Activated CD4-positive, alpha-beta T cell treated with anti-CD3 and anti-CD28 coated beads, Interleukin-2, Interleukin-4, amounts not matched to agents 100 ng/mL and 50 ng/mL, durations not matched to agents 16 hours and 8 hours (primary cell): ENCODE measurements at places on chromosomes 3 and 15.

DNA sequence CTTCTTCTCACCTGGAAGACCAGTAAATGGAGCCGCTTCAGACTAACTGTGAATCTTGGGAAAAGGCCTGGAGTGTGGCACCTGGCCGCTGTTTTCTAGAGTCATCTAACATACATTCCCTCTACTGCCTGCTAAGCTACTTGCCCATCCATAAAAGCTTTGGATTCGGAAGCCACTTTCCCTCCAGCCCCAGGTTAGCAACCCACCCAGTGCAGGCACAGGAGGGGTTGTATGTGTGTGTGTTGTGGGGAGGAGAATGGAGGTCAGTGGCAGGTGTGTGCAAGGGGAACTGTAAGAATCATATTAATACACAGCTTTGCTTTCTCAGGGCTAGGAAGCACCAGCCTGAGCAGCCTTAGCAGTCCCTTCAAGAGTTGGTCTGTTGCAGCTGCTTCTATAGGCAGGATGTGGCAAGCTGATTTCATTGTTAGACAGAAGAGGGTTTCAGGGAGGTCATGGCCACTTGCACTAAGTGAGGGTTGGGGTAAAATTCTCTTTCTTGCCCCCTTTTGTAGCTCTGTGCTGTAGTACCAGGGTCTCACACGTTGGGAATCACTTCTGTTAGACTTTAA is 8.9 kb downstream of the NSUN3 start:
- DNase-seq = no peak

DNA sequence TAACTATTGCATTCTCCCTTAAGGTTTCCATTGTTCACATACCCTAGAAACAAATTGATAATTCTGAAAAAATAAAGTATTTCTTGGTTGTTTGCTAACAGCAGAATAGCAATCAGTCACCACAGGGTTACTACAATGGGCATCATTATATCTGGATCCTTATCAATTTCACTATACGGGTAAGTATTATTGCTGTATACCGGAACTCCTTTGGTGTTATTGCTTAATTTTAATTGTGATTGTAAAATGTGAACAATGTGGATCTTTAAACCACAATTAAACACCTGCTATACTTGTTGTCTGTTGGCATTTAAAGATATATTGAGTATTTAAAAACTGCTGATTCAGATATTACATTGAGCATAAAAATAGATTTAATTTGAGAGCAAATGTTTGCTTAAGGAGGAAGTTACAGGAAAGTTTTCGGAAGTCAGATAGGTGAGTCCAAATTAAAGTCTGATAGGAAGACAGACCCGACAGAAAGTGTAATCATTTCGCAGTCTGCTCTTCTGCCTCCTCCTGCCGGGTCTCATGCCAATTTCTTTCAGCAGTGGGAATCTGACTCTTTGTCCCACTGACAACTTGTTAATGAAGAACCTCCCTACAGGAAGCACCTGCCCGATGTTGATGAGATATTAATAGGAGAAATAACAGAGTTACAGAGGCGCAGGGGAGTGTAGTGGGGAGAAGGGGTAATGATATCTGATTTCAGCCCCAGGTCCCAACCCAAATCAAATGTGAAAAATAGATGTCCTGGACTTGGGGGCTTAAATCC is 169.7 kb upstream of the TBC1D5 start:
- DNase-seq = no peak

DNA sequence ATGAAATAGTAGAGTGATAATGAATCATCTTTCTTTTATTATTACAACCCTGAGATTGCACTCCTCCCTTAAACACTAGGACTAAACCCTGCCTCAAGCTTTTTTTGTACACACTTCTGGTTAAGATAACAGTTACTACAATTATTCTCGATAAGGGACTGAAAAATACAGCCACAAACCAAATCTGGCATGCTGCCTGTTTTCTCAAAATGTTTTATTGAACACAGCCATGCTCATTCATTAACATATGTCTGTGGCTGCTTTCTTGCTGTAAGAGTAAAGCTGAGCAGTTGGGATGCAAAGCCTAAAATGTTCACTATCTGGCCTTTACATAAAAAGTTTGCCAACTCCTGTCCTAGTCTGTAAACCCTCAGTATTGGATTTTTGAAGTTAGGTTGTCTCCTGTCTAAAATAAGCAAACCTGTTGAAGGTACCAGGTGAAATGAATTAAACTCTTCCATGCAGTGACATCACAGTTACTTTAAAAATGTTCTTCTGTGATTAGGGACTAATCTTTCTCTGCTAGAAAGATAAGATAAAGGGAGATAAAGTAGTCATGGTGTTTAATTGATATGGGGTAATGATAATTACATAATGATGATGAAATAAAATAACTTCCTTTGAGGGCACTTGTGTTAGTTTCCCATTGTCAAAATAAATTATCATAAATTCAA is 218.2 kb downstream of the STXBP5L start:
- DNase-seq = no peak

DNA sequence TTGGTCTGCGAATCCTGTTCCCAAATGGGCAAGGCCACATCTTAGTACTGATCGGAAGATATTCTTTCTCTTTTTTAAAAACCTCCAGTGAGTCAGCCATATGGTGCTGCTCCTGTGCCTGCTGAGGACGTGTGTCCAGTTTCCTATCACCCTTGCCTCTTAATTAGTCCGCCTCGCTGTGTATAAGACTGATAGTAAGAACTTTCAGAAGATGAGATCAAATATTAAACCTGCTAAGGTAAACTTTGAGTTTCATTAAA is 612 bp downstream of the UBA5 start:
- no peak for DNase-seq

GRCh38 chr15:40828447-40829036 is at the start of gene PPP1R14D:
TSS of gene PPP1R14D (minus strand) at chr15:40828708. CDS start at chr15:40828641, 67 bp downstream.
- DNase-seq = no peak

DNA sequence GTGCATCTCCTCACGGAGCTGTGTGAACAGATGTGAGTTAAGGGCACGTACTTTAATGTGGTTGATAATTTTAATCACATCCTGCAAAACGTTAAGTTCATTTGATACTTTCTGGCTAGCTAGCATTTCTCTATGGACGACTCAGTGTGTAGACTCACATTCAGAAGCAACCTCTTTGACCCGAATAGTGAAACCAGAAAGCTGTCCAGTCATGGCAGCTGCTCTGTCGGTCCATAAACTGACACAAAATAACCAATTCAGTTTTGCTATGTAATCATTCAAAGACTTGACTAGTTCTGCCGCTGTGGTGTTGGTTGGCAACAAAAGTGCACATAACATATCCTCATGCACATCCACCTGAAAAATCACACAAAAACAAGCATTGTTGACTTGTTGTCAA is 3.7 kb upstream of the GFM1 start:
- DNase-seq = peak; percentile 17

GRCh38 chr15:39756806-39757522 is 25.7 kb downstream of the FSIP1 start:
- DNase-seq = peak; percentile 60

- DNase-seq = no peak
These were observed 310.3 kb downstream of the CHST2 start for GRCh38 chr3:143429628-143430514.

DNA sequence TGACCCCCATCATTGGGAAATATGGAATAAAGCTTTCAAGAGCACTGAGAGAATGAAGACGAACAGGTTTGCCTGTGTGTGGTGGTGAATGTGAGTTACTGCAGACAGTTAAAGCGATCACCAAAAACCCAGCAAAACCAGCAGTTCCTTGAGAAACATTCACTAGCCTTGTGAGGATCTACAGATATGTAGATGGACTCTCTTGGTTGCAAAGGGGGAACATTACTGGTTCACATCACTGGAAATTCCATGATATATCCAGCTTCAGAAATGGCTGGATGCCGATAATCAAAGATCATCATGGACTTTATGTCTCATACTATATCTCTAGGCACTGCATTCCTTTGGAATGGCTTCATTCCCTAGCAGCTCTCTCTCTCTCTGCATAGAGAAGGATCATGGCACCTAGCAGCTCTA is 10.2 kb upstream of the HERC1 start:
- no peak for DNase-seq

DNA sequence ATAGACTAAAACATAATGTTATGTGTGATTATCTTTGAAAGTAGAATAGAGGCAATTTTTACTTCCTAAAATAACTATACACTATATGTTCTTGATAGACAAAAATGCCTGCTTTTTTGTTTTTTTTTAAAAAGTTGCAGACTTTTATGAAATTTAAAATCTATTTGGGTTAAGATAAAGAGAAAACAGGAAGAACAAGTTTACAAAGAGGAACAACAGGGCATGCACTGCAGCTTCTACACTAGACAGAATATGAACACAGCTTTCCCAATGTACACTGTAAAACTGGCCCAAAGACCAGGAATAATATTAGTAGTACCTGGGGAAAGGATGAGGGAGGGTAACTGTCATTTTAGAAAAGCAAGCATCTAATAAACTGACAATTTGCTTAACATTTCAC is 53.7 kb downstream of the NR1I2 start:
- no peak for DNase-seq

- DNase-seq = no peak
These were observed 28.6 kb upstream of the THRB start for GRCh38 chr3:24523215-24523614.

GRCh38 chr15:77749236-77749997 is 116.7 kb upstream of the LINGO1 start:
- DNase-seq = no peak

- no peak for DNase-seq
These were observed 395.5 kb upstream of the KCNMB2 start for GRCh38 chr3:178140531-178141304.

- no peak for DNase-seq
These were observed 111.9 kb downstream of the ETFA start for GRCh38 chr15:76199106-76200082.

- no peak for DNase-seq
These were observed 284.3 kb downstream of the CLSTN2 start for GRCh38 chr3:140219291-140219690.

DNA sequence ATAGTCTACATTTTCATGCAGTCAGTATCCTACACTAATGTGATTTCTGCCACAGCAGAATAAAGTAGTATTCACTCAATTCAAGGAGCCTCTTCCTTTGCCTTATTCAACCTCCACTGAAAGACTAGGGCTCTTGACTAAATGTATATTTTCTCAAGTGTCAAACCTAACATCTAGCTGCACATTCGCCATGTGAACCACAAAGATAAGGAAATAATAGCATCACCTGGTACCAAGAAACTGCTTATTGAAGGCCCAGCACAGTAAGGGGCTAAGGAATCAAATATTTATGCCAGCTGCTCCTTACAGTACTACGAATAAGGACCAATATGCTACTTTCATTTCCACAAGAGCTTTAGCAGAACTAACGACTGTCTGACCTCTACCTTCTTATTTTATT is 1.3 kb downstream of the SRP14 start:
- no peak for DNase-seq

DNA sequence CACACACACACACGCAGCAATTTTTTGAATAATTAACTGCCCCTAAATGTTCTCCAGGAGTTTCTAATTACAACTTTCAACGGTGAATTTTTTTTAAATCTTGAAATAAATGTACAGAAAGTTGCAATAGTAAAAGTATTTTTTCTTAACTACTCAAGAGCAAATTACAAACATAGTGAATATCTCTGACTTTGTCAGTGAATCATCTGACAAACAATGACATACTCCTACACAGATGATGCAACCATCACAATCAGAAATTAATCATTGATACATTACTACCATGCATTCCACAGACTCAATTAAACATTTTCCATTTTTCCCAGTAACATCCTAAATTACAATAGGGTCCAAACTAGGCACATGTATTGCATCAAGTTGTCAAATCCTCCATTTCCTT is 597.3 kb downstream of the NAALADL2 start:
- no peak for DNase-seq

DNA sequence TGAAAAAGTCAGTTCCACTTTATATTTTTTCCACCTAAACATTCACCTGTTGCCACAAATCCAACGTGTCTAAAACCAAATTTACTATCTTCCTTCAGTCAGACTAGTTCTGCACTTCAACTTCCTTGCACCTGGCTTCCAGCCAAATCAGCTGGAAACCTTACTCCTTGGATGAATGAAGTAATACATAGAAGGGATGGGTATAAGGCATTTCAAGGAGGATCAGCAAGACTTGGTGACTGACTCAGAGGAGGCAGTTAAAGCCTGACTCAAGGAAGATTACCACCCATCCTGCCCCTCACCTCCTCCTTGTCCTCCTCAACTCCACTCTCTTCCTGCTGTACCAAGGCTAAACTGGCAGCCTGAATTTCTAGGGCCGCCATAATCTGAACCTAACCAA is 37.1 kb downstream of the QTRT2 start:
- no peak for DNase-seq

DNA sequence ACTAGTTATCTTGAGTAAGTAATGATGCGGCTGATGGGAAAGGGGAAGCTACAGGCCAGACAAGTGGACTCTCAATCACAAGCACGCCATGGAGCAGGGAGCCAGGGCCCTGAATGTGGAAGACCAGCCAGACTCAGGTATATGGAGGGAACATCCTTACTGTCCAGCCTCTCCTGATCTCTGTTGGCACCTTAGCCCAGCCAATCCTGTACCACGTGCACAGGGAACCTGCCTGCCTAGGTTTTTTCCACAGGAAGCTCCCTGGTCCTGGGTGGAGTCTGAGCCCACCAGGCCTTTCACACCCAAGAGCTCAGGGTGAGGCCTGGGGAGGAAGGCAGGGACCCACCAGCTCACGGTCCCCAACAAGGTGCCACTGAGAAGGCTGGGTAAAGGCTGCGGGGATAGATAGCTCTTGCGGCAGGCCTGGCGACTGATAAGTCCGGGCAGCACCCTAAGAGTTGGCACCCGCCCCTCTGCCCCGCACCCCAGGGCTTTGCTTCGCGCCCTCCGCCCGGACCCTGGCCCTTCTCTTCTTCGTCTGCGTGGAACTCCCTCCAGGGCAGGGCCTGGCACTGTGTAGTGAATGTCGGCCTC is 933 bp upstream of the APEH start:
- peak; percentile 28 for DNase-seq

GRCh38 chr3:193124861-193125260 is 116.2 kb upstream of the PLAAT1 start:
- DNase-seq = no peak
